Activated CD8-positive, alpha-beta T cell treated with anti-CD3 and anti-CD28 coated beads, Interleukin-2, amount 10 ng/mL, durations not matched to agents 7 days and 5 days (primary cell): ENCODE measurements at places on chromosomes 5 and 9. TPM values are rescaled to one million over a fixed set of nuclear protein-coding genes. Genes with fewer than 3 reads are reported as not detected.

- no peak for DNase-seq
These were observed 7.0 kb downstream of the PDE6A start for GRCh38 chr5:149937610-149938009.

DNA sequence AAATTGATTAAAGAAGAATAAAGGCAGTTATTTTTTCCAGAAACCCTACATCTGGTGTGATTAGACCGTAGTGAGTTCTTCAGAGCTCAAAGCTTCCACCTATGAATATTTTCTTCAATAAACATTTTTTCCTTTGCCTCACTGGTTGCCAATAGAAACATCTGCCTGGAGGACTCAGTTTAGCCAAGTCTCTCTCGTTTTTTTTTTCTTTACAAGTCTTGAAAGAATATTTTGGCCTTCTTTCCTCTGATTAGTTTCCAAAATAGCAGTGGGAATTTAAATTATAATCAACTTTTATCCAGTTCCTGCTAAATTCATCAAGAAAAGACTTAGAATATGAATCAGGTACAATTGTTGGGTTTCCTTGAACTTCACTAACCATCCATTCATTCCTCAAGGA, 897.5 kb downstream of the TLE1 start:
- DNase-seq: no peak

DNA sequence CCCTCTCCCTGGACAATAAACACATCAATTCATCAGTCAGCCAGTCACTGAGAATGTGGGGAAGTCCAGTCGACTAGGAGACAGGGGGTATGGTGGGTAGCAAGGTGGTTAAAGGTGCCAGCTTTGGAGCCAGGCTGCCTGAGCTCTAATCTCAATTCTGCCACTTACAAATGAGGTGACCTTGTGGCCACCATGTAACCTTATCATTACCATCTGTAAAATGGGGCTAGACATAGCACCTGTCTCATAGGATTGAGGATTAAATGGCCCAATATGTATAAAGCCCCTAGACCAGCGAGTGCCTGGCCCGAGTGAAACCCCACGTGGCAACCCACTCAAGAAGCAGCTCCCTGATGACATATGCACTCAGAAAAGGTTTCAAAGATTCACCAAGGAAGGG, 73.3 kb upstream of the TBC1D2 start:
- peak; percentile 4 for DNase-seq

- DNase-seq: no peak
These were observed 830.4 kb upstream of the ZNF608 start for GRCh38 chr5:125576822-125577221.

DNA sequence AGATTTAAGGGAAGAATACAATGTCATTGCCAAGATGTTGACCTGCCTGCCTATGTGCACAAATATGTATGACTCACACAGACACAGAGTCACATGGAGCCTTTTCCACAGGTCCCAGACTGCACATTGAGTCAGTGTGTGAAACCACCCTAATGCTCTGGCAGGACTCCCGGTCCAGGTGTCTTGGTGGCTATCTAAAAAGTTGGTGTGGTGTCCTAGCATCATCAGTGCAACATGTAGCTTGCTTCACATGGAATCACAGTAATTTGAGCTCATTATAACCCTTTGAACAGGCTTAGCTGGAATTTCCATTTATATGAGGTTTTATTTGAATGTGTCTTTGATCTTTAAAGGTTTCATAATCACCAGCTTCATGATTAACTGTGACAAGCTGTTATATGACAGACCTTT, 10.7 kb downstream of the IFNA5 start:
- DNase-seq: no peak

GRCh38 chr9:111102793-111103464, 64.7 kb upstream of the LPAR1 start:
- DNase-seq: no peak

DNA sequence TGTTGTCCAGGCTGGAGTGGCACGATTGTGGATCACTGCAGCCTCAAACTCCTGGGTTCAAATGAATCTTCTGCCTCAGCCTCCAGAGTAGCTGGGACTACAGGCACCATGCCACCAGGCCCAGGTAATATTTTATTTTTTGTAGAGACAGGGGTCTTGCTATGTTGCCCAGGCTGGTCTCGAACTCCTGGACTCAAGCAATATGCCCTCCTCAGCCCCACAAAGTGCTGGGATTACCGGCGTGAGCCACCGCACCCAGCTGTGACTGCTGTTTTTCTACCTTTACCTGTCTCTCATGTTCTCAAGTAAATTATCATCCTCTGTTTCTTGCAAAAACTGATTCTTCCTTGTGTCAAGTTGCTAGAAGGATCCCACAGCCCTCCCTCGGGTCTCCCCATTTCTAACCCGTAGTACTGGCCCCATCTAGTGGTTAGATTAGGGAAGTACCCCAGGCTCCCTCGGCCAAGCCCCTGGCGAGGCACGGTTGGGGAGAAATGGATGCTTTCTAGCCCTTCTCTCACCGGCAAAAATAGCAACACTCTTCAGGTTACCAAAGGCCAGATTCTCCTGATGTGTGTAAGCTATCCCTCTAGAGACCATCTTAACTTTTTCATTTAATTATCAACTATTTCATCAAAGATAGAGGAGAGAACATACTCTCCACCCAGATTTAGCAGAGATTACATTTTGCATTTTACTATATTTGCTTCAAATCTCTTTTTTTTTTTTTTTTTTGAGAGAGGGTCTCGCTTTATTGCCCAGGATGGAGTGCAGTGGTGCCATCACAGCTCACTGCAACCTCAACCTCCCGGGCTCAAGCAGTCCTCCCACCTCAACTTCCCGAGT, 19.2 kb upstream of the TOR1B start:
- DNase-seq: peak; percentile 83

DNA sequence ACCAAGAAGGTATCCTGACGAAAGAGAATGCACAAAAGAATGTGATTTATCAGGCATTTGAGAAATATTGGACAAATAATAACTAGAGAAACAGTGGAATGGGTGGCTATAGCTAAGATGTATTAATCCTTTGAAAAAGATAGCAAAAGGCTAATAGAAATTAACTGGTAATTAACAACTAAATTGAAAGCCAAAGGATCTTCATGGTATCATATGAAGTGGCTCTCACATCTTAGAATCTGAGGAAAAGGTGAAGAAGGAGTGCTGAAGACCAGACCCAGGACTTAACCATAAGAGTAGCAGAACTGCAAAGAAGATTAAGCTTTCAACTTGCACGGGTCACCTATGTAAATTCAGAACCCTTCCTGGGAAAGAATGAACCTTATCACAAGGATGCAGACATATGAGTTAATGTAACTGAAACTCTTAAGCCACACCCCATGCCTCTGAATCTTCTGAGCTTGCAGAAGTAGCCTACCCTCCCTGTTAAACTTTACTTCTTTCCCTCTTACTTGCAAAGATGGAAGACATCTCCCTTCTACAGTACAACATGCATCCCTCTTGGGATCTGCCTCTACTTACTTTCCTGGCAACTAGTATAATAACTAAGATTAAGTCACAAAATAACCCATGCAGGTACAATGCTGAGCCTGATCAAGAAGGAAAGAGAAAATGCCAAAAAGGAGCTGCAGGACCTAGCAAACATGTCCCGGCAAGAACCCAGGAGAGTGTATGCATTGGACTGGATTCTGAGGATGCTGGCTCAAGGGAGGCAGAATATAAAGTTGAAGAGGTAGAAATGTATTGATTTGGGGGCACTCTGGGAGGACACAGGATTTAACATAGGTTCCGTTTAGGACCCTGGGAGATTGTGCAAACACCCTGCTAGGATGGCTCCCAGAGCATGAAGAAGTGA, 395.5 kb upstream of the SLC30A5 start:
- no peak for DNase-seq

DNA sequence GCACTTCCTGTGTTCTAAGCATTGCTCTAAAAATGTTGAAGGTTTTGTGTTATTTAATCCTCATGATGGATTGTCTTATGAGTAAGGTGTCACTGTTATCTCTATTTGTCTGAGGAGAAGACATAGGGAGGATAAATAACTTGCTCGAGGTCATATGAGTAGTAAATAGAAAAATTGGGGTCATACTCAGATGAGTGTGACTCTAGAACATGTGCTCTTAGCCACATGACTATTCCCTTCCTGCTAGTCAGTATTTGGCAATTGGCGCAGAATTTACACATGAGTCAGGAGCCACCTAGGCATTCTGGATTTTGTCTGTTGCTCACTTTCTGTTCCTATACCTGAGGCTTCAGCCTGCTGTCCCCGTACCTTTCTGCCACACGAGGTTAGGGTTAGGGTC, 234.6 kb upstream of the CD180 start:
- no peak for DNase-seq

GRCh38 chr5:73438645-73439470, 9.7 kb downstream of the FOXD1 start:
- DNase-seq: no peak

GRCh38 chr5:135724617-135725016, 109.8 kb upstream of the SLC25A48 start:
- no peak for DNase-seq

DNA sequence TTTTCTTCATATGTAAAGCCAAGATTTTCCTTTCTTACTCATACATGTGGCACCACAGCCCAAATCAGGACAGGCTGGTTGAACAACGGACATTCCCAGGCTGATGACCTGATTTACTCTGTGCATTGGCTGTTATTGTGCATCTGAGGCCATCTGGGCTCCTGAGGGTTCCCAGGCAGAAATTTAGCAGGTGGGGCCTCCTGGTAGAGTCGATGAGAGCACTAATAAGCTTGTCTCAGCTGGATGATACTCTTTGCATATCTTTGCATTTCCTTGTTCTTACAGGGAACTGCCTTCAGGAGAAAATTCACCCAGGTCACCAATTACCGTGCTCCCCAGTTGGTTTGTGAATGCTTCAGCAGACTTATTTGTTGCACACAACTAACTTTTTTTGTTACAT, 605.1 kb downstream of the ELAVL2 start:
- no peak for DNase-seq

- no peak for DNase-seq
These were observed 171.8 kb upstream of the PITX1 start for GRCh38 chr5:135205632-135206349.

The C5orf46 gene
- not detected for total RNA-seq

The PRR16 gene
- not detected for total RNA-seq

The SMU1 gene
- total RNA-seq: 21.7 TPM
